Substantia nigra (tissue), 51 donors: ENCODE measurements at places on chromosomes 2 and 18.

DNA sequence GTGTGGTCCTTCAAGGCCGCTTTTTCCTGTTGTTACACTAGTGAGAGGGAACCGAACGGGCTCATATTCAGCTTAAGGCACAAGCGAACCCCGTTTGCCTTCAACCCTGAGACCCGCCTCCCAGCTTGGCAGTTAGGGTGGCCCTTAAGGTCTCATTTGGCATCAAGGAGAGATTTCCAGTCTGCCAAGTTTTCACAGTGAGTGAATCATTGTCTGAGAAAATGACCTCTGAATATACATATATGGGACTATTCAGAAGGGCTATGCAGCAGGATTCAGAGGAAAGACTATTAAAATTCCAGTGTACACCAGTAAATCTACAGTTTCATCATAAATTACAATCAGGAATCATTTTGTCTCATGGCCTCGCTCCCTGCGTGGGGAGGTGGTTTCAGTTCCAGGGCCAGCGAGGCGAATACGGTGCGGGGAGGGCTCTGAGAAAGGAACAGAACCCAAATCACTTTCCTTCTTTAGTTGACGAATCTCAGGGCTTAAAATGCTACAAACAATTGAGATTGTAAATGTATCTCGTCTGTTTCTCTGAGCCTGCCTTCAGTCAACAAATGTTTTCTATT lies 231.4 kb downstream of the FAM210A start:
- DNase-seq: no peak

DNA sequence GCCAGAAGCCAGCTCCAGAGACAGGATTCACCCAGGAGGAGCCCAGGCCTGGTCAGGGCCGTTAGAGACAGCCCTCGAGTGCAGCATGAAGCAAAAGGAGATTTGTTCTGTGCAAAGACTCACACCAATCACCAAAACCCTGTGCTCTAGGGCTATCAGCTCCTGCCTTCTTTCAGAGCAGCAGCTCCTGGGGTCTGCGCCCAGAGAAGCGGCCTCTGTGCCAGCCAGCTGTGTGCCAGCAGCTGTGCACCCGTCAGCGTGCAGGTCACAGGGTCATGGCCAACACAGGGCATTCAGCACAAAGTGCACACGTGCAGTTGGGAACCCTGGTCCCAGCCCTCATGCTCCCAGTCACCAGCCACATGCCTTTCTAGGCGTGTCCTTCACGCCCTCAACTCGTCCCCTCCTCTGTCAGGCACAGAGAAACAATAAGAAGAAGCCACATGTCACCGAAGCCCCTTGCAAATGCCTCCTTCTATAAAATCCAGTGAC lies 49.3 kb downstream of the ZNF516 start:
- no peak for DNase-seq

DNA sequence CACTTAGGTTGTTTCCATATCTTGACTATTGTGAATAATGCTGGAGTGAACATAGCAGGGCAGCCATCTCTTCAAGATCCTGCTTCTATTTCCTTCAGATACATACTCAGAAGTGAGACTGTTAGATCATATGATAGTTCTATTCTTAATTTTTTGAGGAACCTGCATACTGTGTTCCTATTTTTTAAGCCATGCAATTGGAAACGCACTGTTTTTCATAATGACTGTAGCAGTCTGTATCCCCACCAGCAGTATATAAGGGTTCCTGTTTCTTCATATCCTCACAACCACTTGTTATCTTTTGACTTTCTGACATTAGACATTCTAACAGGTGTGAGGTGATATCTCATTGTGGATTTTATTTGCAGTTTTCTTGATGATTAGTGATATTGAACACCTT lies 15.5 kb downstream of the NEURL3 start:
- DNase-seq: no peak

GRCh38 chr2:215171151-215171550 lies 32.7 kb upstream of the ABCA12 start:
- no peak for DNase-seq

GRCh38 chr18:66342577-66342976 lies 261.3 kb downstream of the CDH19 start:
- no peak for DNase-seq

- DNase-seq: no peak
Observed at GRCh38 chr2:98821629-98822135, 90.8 kb upstream of the MGAT4A start.

GRCh38 chr2:217386041-217386440 lies 526.2 kb upstream of the TNP1 start:
- DNase-seq: no peak

DNA sequence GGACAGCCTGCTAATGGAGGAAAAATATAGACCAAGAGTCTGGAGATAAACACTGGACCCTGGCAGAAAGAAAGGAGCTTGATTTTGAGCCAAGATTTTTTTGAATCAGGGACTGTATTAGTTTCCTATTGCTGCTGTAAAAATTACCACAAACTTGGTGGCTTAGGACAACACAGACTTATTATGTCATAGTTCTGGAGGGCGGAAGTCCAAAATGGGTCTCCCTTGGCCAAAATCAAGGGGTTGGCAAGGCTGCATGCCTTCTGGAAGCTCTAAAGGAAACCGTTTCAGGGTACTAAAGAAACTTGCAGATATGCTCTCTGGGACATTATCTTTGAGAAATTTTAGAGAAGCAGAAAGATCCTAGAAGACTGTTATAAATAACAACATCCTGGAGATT lies 140.1 kb downstream of the BABAM2 start:
- DNase-seq: no peak

- DNase-seq: no peak
Observed at GRCh38 chr2:214801068-214801467, 8.4 kb downstream of the BARD1 start.

- DNase-seq: no peak
Observed at GRCh38 chr2:177295484-177295883, 31.0 kb upstream of the NFE2L2 start.
